ENCODE measurements at places on chromosomes 11 and 22. TPM values are rescaled to one million over a fixed set of nuclear protein-coding genes. Genes with fewer than 3 reads are reported as not detected.
A peak's percentile ranks its signal among the peaks of the same experiment; 100 is the strongest.

The TIMM10B gene
- total RNA-seq = 21.7 TPM

GRCh38 chr11:74012074-74012809 lies 3.4 kb upstream of the UCP3 start:
- no peak for DNase-seq

DNA sequence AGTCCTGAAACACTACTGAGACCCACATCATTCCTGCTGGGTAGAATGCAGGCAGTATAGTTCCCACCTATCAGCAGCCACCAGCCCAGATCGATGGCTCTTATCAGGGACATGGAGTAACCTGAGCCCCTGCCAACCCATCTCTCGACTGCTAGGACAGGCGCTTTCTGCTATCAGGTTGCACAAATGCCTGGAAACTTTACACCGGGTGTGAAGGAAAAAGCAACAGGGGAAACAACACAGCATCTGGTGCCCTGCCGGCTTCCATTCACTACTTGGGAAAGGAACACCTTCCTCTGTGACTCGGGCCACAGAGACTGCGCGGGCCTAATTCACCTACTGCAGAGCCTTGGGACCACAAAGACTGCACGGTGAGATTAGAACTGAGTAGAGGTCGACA lies 18.5 kb downstream of the RBFOX2 start:
- DNase-seq = no peak

The RAG2 gene
- 0.30 TPM for total RNA-seq

- peak; percentile 23 for DNase-seq
These were observed 29.4 kb downstream of the GUCD1 start for GRCh38 chr22:24525416-24526037.

The LRRC10B gene
- total RNA-seq = 0.49 TPM

DNA sequence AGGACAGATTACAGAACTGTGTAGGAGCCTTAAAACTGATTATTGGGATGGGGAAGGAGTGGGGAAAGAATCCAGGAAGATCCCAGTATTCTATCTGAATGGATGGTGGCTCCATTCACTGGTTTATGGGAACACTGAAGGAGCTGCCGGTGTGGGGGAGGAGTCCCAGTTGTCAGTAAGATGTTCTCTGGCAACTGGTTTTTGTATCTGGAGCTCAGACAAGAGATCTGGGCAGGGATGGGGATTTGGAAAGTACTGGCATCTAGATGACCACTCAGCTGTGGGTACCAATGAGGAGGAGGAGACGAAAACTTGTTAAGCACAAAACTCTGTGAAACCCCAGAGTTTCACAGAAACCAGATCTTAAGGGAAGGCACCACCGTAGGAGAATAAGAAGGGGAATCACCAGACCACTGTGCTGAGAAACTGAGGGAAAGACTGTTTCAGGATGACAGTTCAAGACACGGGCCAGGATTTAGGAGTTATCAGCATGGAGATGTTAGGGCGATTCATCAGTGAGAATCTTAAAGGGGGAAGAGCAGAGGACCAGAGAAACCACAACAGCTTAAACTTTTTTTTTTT lies 28.1 kb downstream of the LDLRAD3 start:
- DNase-seq = no peak

DNA sequence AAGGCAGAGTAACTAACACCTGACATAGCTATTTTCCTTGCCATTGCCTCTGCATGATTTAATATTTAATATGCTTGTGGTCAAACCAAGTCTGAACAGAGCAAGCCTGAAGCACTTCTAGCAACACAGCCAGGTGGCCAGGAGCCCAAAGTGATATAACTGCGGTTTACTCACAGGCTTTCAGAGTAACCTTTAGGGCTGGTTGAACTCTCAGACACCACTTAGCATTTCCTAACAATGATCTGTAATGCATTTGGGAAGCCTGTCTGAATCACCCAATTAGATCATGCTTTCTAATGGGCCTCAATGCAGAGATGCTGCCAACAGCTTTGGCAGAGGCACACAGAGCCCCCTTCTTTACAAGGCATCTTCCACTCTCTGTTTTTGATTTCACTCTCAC lies 96.1 kb downstream of the FDX1 start:
- peak; percentile 41 for DNase-seq

GRCh38 chr22:33117821-33118220 lies 59.6 kb upstream of the SYN3 start:
- no peak for DNase-seq

- no peak for DNase-seq
These were observed 215.2 kb upstream of the CHORDC1 start for GRCh38 chr11:90438069-90438468.

The TRPM5 gene
- total RNA-seq = under 0.01 TPM

GRCh38 chr11:129951201-129951865 lies 51.3 kb downstream of the PRDM10 start:
- DNase-seq = no peak

The FANCF gene
- 11.4 TPM for total RNA-seq

The MPEG1 gene
- total RNA-seq = 19.8 TPM

GRCh38 chr22:28560046-28560742 lies 119.4 kb downstream of the TTC28 start:
- no peak for DNase-seq

DNA sequence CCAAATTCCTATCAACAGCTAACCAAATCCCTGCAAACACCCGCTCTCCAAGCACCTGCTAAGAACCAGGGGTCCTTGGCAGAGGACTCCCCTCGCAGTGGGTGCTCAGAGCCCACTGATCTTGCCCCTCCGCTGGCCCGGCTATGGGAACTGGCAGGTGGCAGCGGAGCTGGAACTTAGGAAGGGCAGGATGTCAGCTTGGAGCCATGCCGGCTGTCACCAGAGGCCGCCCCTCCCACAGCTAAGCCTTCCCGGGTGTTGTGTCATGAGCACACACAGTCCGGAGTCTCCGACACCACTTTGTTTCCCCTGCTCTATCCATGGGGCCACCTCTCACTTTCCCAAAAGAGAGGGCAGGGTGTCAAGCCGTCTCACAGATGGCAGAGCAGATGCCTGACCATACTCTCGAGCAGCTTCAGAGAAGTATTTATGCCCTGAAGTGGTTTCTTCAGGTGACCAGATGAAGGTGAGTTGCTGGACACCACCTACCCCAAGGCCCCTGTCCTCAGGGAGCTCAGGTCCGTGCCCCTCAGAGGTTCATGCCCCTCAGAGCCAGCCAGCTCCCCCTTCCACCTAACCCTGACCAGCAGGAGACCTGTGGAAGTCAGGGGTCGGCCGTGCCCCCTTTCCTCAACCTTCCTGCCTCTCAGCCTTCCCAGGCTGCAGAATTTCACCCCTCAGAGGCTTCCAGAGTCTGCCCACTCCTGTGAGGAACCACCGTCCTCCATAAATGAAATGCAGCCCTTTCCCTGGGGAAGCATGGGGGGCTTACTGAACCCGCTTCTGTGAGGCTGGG lies 545.7 kb upstream of the B3GAT1 start:
- DNase-seq = no peak

DNA sequence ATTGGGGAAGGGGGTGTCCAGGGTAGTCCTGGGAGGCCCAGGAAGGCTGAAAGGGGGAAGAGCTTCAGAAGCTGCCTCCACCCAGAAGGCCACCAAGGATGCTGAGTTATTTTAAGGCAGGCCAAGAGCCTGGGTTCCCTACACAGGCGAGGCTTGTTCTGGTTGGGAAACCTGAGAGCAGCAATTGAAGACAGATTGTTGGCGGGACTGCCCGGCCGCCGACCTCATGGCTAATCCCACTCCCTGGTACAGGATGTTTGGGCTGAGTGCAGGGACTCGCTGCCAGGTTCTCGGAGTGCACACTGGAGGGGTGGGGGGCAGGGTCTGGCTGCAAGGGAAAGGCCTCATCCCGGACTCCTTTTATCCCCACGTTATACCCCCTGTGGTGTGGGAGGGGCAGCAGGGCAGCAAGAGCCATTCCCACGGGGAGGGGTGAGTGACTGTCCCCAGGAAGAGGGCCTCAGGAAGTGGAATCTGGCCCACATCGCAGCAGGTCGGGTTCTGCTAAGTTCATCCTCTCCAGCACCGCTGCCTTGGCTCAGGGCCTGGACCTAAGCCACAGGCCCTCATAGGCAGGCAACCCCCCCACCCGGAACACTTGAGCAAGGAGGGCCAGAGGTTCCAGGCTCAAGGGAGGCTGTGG lies 43.6 kb upstream of the PRR5 start:
- DNase-seq = no peak

DNA sequence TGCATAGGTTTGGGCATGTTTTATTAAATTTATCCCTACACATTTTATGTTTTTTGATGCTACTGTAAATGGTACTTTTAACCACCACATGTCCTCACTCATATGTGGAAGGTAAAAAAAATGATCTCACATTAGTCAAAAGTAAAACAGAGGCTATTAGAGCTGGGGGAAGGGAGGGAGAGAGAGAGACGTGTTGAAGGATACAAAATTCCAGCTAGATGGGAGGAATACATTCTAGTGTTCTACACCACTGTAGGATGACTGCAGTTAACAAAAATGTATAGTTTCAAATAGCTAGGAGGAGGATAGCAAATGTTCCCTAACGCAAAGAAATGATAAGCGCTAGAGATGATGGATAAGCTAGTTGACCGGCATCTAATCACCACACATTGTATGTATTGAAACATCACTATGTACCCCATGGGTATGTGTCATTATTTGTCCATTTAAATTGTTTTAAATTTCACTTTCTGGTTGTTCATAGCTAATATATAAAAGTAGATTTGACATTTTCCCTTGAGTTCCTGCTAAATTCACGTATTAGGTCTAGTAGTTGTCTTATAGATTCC lies 9.9 kb upstream of the GNB1L start:
- no peak for DNase-seq

GRCh38 chr22:23269441-23270211 lies 89.3 kb downstream of the BCR start:
- DNase-seq = no peak
